ENCODE measurements at places on chromosomes 4 and X.

- DNase-seq: no peak
Observed at GRCh38 chrX:45619290-45619689, 418.6 kb upstream of the DIPK2B start.

DNA sequence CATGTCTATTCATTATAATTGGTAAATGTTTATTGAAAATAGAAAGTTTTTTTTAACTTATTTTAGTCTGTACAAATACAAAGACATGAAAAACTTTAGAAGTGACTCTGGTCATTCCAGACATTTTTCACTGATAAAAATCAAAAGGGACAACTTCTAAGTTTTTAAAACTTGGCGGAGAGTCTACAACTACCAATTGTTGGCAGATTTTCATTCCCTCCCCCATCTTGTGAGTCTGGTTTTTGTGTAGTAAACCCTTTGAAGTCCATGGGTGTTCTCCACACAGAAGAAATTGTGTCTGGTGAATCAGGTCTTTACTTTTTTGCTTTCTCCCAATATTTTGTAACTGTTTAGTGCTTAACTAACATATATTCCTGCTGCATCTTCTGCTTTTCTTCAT is 336.5 kb downstream of the PDGFC start:
- DNase-seq: no peak

GRCh38 chr4:110248831-110249253 is 50.4 kb upstream of the ELOVL6 start:
- no peak for DNase-seq

GRCh38 chr4:8181844-8182243 is 17.2 kb upstream of the SH3TC1 start:
- DNase-seq: no peak

GRCh38 chr4:78222575-78223186 is 165.6 kb downstream of the FRAS1 start:
- DNase-seq: no peak

GRCh38 chr4:4407299-4408131 is 20.6 kb downstream of the NSG1 start:
- no peak for DNase-seq

- no peak for DNase-seq
Observed at GRCh38 chrX:103513067-103513466, 6.2 kb downstream of the RAB40A start.

DNA sequence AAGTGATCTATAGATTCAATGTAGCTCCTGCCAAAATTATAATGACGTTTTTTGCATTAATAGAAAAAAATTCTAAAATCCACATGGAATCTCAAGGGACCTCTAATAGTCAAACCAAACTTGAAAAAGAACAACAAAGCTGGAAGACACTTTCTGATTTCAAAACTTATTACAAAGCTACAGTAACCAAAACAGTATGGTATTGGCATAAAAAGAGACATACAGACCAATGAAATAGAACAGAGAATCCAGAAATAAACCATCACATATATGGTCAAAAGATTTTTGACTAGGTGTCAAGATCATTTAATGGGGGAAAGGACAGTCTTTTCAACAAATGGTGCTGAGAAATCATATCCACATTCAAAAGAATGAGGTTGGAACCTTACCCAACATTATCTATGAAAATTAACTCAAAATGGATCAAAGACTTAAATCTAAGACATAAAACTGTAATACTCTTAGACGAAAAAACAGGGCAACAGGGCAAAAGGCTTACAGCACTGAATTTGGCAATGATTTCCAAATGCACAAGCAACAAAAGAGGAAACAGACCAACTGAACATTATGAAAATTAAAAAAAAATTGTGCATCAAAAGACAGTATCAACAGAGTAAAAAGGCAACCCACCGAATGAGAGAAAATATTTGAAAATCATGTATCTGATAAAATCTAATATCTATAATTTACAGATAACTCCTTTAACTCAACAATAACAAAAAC is 3.9 kb downstream of the FBXO8 start:
- no peak for DNase-seq

GRCh38 chr4:37486166-37486565 is 200.0 kb downstream of the RELL1 start:
- DNase-seq: no peak

DNA sequence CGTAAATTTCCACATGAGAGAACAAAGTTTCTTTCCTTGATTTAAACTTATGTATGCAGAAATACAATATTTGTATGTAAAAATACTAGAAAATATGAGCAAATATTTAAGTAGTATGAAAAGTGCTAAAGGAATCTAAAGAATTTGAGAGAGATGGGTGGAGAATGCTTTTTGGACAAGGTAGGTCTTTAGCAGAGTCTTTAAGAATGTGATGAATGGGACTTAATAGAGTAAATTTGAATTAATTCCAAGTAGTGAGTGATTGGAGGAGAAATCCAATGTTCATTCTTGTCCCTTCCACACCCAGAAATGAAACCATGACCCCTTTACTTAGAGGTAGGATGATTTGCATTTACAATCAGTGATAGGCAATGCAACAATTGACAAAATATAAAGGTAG is 570.9 kb upstream of the ZFP42 start:
- no peak for DNase-seq

DNA sequence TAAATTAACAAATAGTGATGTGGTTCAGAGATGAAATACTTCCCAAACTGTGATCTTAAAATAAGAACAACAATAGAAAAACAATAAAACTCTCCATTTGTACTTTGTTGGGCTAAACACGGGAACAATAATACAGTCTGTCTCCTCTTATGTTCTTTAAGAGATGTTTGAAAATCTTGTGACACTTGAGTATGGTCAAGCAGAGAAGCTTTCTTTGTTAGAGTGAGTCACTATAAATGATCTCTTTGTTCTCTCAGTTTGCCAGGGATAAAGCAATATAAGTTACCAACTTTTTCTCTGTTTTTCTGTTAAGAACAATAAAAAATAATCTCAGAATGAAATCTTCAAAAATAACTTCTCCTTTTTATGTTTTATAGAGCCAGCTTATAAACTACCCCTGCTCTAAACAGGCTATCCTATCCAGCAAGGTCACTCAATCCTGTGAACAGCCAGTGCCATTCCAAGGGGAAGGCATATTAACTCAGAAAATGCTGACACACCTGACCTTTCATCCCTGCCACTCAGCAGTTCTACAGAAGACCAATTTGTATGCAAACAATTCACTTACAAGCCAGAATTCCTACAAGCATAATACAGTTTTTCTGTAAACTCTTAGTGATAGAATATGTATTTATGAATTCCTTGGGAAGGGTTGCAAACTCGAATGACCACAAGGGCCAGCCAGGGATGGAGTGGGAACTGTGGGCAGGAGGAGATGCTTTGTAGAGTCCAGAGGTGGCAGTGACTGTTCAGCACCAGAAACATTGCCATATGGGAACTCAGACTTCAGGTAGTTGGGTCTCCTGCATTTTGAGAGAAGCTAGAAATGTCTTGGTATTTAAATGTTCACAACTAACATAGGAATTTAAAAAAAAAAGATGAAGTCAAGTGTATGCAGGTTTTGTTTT is 52.2 kb downstream of the AFM start:
- no peak for DNase-seq

DNA sequence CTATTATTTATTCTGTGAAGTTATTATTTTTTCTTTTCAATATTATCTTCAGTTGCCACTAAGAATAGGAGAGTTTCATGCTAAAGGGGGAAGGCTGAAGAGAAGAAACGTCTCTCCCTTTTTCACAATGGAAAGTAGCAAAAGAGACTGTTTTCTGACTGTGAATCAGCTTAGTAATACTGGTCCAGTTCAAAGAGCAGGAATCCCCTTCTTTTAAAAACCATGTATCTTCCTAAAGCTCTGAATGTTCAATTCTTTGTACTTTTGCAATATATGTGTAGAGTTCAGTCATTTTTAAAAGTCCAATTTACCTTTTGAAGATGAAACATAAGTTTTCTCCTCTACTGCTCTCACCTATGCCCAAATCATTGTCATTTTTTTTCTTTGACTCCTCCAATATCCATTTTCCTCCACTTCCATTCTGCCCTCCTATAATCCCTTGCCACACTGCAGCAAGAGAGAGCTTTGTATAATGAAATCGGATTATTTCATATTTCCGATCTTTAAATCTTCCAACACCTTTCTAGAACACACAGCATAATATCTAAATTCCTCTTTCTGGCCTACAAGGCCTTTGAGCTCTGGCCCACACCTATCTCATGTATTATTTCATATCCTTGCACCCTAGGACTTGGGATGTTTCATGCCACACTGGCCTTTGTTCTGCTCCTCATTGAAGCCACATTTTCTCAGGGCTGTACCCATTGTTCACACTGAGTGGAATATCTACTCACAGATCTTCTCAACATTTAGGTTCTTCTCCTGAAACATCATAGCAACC is 195.3 kb downstream of the CAMK2D start:
- no peak for DNase-seq

- no peak for DNase-seq
Observed at GRCh38 chrX:66672106-66672505, 33.2 kb upstream of the EDA2R start.

DNA sequence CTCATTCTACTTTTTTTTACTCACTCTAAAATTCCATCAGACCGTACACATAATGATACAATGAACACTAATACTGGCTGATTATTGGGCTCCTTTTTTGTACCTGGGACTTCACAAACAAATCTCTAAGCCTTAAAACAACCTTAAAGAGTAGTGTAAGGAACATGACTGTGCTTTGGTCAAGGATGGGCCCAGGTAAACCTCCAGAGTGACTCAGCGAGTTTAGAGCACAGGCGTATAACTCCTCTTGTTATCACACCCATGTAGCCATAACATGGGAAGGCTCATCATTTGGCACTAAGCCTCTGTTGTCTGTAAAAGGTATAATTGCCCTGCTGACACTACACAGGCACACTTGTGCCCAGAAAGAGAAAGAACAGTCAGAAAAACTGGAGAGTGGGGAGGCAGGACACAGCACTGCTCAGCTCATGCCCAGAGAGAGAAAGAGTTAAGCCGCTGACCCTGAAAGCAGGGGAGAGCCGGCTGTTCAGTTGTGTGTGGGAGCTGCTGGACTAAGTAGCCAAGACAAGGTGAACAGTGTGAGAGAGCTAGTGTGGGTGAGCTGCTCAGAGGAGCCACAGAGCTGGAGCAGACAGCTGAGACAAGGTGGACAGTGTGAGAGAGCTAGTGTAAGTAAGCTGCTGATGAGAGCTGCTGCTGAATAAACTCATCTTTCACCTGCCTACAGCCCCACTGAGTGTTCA is 319.6 kb upstream of the BMP3 start:
- DNase-seq: no peak

- no peak for DNase-seq
Observed at GRCh38 chrX:144683247-144683646, 564.1 kb upstream of the SPANXN1 start.

DNA sequence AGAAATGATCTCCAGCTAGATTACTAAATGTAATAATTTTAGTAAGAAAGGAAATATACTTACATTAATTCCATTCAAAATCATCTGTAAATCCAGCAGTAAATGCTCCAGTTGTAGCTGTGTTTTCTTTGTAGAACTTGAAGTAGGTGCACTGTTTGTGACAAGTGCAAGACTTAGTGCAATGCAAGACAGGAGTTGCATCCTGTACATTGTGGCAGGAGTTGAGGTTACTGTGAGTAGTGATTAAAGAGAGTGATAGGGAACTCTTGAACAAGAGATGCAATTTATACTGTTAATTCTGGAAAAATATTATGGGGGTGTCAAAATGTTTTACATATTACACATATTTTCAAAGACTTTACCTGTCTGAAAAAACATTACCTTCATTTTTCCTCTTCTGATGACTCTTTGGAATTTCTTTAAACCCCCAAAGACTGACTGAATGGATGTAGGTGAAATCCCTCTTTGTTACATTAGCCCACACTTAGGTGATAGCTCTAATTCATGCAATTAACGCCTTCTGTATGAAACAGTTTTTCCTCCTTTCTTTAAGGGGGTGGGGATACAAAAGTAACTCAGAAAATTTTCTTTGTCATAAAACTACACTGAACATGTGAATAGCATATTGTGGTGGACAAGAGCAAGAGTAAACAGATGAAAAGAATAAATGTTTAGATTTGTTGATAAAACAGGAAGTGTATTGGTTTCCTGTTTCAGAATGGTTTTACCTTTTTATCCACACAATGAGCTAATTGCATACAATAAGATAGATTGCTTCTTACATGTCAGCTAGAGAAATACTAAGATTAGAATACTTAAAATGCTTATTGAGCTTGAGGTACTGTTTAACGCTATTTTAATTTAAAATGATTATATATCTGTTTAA is at the start of gene IL2:
Gene IL2, minus strand, starts transcription at position 495 of the 886 bp plus-strand sequence. Its CDS starts 285 bp downstream, at position 210.
- no peak for DNase-seq

DNA sequence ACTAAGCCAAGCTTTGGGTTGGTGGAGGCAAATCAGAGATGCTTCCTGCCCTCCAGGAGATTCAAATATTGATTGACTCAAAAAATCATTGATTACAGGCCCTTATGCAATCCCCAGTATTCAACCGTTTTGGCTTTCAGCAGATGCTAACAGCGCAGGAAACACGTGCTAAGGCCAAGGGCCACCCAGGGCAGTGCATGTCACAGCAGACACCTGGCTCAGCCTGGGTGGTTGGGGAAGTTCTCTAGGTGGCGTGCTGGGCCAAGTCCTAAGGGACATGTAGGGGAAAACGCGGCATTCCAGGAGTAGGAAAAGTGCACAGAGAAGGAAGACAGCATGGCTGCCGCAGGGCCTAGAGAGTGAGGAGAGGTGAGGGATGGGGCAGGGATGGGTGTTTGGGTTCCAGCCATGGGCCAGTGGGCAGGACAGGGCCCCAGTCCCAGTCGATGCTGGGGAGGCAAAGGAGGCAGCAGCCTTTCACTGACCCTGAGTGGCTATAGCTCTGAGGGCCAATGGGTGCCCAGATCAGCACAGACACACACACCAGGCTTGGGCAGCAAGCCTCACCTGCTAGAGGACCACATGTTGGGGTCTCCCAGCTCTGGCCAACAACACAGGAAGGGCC is 239.1 kb downstream of the EVC2 start:
- DNase-seq: no peak

DNA sequence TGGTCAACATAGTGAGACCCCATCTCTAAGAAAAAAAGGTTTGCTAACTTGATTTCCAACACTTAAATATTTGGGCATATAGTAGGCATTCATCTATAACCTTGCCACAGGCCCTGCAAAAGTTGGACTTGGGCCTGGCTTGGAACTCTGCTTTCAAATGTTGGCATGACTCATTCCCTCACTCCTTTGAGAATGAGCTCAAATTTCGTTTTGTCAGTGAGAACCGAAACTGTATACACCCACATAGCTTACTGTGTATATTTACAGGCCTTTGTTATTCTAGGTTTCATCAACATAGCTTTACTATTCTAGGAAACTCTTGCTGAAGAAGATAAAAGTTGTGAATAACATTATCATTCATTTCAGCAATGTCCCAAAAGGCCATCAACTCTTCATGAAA is 88.7 kb upstream of the ELOVL6 start:
- DNase-seq: no peak

GRCh38 chrX:77953708-77954107 is 15.7 kb downstream of the PGAM4 start:
- no peak for DNase-seq

Measured in occipital lobe (tissue), 3 donors.